Neural progenitor cell (in vitro differentiated cells): ENCODE measurements at places on chromosomes 7 and 10.

GRCh38 chr7:135179321-135179925 is 8.9 kb upstream of the CYREN start:
- DNase-seq: no peak

GRCh38 chr7:105759670-105760550 is 116.5 kb downstream of the ATXN7L1 start:
- DNase-seq: peak; percentile 57

DNA sequence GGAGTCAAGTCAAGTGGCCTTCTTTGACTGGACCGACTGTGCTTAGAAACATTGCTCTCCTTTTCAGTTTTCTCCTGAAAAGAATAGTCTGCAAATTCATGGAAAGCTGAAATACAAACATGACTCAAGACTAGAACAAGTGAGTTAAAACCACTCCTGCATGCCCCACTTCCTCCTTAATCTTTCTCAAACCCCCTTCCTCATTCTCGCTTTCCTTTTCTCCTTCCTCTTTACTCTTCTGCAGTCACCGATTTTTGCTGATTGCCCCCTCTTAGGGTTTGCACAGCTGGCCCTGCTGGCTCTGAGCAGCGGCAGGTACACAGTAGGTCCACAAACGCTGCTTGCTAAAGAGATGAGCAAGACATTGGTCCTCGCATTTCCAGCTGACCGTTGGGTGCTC is 34.8 kb upstream of the MKI67 start:
- no peak for DNase-seq

GRCh38 chr7:36289833-36290661 is 99.6 kb upstream of the ANLN start:
- no peak for DNase-seq

GRCh38 chr7:136555933-136556332 is 312.5 kb upstream of the CHRM2 start:
- peak; percentile 2 for DNase-seq

- no peak for DNase-seq
Measured at GRCh38 chr7:150461520-150461919, 11.1 kb downstream of the GIMAP8 start.

GRCh38 chr10:23439452-23439960 is 631 bp downstream of the OTUD1 start:
- DNase-seq: peak; percentile 63

GRCh38 chr7:2638224-2638991 is 6.6 kb downstream of the TTYH3 start:
- DNase-seq: no peak

- DNase-seq: no peak
Measured at GRCh38 chr10:43199684-43200537, 61.7 kb downstream of the CSGALNACT2 start.

- DNase-seq: peak; percentile 60
Measured at GRCh38 chr10:73159038-73159648, 8.7 kb downstream of the ECD start.

GRCh38 chr10:12264204-12264940 is 68.4 kb downstream of the CDC123 start:
- peak; percentile 89 for DNase-seq

DNA sequence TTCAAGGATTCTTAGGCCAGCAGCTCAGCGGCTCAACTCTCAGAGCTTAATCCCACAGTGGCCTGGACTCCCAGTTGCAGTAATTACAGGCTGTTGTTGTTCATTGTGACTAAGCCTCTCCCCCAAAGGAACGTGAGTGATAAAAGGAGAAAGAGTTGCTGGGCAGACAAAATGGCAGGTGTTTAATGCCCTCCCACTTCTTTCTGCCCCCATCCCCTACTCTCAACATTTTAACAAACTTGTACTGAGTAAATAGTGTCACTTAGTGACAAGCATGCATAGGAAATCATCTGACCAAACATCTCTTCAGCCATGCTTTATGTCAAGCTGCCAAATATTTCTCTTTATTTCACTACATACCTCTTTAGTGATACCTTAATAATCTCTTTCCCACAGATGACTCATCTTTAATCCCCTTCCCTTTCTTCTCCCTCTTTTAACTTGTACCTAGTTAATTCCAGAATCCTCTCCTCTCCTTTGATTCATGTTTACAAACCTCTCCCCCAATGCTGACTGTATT is 12.4 kb upstream of the MTERF1 start:
- peak; percentile 92 for DNase-seq

GRCh38 chr7:139687211-139687954 is 90.4 kb downstream of the HIPK2 start:
- no peak for DNase-seq

DNA sequence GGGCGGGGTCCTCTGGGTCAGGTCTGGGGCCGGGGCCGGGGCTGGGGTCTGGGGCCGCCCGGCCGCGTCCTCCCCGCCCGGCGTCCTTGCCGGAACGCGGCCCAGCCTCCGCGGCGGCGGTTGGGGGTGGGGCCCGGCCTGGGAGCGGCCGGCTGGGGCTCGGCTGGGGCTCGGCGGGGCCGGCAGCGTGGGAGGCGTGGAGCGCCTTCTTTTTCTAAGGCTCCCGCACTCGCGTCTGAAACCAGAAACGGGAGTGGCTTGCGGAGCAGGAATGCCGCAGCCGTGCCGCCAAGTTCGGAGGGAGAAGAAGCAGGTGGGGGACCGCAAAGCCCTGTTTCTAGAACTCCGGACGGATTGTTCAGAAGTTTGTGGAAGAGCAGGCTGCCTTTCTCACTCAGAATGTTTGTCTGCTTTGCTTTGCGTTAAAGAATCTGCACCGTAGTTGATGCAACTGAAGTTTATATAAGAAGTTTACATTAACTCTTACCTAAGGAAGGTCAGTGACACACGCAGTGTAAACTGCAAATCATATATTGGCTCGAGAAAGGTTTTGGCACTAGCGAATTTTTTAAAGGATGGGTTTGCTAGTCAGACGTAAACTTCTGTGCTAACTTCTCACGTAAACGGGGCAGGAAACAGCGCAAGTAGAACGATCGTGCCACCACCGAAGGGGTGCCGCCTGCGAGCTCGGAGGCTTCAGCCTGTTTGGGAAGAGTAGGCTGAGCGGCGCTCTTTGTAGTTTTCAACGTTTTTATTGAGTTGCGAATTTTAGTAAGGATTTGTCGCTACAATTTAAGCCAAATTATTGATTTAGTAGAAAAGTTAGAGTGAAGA is 729 bp downstream of the DNAJB6 start:
- DNase-seq: peak; percentile 74

DNA sequence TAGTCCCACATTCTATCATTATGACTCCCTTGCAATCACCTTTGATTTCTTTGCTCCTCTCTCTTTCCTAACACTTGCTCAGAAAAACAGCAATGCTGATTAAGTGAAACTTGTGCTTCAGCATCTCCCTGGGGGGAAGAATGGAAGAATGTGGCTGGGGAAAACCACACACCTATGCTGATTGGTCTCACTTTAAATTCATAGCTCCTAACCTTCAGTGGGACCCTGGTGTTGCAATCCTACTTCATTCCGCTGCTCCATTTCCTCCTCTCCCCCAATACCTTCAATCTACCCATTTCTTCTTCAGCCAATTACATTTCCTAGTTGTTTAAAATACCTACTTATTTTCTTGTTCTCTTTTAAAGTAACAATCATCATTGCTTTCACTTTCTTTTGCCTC is 1166.7 kb upstream of the C7orf33 start:
- no peak for DNase-seq

GRCh38 chr10:116961406-116962251 is 43.4 kb downstream of the SHTN1 start:
- no peak for DNase-seq

GRCh38 chr10:62512732-62513475 is 138.7 kb downstream of the ZNF365 start:
- DNase-seq: no peak

GRCh38 chr10:110724116-110724921 is 80.2 kb downstream of the RBM20 start:
- no peak for DNase-seq

DNA sequence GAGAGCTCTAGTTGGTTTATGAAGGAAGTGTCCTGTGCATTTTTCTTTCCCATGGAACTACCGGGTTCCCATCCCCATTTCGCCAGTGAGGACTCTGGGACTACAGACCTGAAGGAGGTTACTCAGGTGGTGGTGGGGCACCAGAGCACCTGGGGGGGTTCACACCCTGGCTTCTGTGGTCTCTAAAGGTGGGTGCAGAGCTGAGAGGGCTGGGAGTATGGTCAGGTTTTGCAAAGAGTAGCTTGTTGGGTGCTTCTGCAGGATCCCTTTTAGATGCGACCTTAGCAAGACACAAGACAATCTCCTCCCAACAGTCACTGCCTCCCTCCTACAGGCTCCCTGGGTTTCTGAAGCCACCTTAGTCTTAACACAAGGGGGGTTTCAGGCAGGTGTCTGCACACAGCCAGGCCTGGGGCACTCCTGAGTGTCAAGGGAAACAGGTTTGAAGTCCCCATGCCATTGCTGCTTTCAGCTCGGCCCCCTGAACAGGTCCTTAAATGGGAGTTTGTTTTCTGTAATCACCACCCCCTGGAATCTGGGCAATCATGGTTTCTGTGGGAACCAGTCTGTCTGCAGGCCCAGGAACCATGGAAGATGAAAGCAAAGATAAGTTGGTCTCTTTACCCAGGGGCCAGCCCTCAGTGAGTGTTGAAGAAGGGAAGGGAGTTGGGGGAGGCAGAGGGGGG is 9.9 kb upstream of the CXCL12 start:
- no peak for DNase-seq

DNA sequence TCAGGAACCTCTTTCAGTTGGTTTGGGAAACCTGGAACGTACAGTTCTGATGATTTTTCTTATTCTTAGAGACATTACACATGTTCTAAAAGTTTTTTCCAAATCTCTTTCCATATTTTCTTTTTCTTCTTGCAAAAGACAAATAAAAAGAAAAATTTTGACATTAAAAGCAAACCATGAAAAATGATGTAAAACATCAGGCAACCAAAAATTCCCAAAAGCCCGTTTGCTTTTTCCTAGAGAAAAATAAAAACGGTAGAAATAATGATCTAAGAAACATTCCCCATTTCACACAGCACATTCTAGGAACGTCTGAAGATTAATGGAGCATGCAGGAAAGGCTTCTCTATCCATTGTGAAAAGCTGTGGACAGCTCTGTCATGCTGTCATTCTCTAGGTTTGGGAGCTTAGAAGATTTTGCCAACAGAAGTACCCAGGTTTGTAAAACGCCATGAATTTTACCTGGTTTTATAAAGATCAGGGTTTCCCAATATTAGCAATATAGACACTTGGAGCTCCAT is 11.2 kb upstream of the PRTFDC1 start:
- peak; percentile 37 for DNase-seq

- no peak for DNase-seq
Measured at GRCh38 chr7:35753761-35754603, 46.9 kb upstream of the SEPTIN7 start.

- DNase-seq: no peak
Measured at GRCh38 chr10:17216217-17216900, 11.7 kb upstream of the VIM start.

GRCh38 chr7:109879287-109879828 is 1211.6 kb upstream of the LRRN3 start:
- no peak for DNase-seq

DNA sequence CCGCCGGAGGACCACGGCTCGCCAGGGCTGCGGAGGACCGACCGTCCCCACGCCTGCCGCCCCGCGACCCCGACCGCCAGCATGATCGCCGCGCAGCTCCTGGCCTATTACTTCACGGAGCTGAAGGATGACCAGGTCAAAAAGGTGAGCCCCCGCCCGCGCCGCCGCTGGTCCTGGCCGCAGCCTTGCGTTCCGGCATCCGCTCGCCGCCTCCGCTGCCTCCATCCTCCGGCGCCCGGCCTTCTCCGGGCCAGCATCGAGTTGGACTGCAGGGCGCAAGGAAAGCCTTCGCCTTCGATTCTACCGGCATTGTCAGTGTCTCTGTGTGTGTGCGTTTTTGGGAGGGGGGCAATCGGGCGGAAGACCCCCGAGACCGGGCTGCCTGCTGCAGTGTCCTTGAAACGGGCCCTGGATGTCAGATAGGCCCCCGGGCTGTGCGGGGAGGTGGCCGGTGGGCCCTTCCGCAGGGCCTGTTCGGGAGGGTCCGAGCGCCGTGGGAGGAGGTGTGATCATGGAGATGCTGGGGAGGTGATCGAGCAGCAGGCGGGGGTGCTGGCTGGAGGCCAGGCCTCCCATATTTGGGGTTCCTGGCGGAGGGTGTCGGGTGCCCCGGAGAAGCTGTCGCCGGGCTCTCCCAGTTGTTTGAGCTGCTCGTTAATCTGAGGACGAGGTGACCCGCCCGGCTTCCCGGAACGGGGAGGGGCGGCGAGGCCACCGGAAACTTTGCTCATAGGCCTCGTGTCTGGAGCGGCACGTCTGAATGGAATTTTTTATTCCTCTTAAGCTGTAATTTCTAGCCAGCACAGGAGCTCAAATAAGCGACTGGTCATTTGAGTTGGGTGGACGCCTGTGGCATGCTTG is 40.8 kb downstream of the HK1 start:
- peak; percentile 66 for DNase-seq

GRCh38 chr7:607938-608337 is 88.3 kb upstream of the PDGFA start:
- DNase-seq: no peak

DNA sequence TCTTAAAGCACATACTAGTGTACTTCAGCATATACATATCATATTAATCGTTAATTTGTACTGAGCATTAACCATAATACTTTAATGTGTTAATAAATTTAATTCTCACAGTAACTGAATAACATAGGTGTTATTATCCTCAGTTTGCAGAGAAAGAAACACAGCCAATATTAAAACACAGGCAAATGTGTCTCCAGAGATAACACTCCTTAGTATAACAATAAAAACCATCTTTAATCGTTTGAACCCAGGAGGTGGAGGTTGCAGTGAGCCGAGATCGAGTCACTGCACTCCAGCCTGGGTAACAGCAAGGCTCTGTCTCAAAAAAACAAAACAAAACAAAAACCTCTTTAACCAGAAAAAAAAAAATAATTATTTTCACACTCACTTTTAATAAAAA is 49.4 kb upstream of the ZNF273 start:
- no peak for DNase-seq

DNA sequence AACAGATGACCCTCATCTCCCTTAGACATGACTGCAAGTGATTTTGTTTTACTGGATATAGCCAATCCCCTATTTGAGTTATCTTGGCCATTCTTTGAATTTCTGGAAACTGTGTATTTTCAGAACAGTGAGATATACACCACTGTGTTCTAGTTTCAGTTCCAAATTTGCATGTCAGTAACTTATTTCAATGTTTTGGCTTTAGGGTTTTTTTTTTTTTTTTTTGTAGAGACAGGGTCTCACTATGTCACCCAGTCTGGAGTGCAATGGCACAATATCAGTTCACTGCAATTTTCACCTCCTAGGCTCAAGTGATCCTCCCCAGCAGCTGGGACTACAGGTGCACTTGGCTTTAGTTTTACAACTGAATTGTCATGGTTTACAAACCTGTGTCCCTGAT is 67.2 kb downstream of the ATAD1 start:
- DNase-seq: no peak

GRCh38 chr10:51862149-51862548 is 162.8 kb upstream of the CSTF2T start:
- DNase-seq: no peak
